ENCODE measurements at places on chromosomes 6 and 20. TPM values are rescaled to one million over a fixed set of nuclear protein-coding genes. Genes with fewer than 3 reads are reported as not detected.

Gene SLC26A8
- total RNA-seq: 0.09 TPM

Gene ID1
- total RNA-seq: 117 TPM

Gene TXLNB
- total RNA-seq: 0.17 TPM

Gene ZSCAN23
- 0.65 TPM for total RNA-seq

Gene MACROD2
- total RNA-seq: 10.5 TPM

Gene CRISP2
- total RNA-seq: 0.28 TPM

Gene TBX18
- 0.59 TPM for total RNA-seq

Gene NRSN1
- total RNA-seq: not detected

Gene SLC32A1
- total RNA-seq: not detected

Gene CPNE5
- total RNA-seq: 0.42 TPM

Gene AIF1
- 46.8 TPM for total RNA-seq

Gene ALDH8A1
- total RNA-seq: 73.0 TPM

Gene GPX6
- total RNA-seq: not detected

Gene SCUBE3
- total RNA-seq: 0.08 TPM

Gene NT5DC1
- total RNA-seq: 10.4 TPM

Gene BTN1A1
- not detected for total RNA-seq

Gene HEY2
- 1.4 TPM for total RNA-seq

Gene ZFAND3
- total RNA-seq: 28.4 TPM

Gene UBD
- 35.1 TPM for total RNA-seq

Gene CCDC170
- 0.59 TPM for total RNA-seq

Gene SIRPD
- 1.1 TPM for total RNA-seq

Gene TRIM15
- total RNA-seq: 2.2 TPM

Gene GPX5
- not detected for total RNA-seq

Gene RUNX2
- 1.1 TPM for total RNA-seq

Gene RHAG
- not detected for total RNA-seq

Gene GPRC6A
- total RNA-seq: not detected

Gene SLC35F1
- total RNA-seq: 0.08 TPM

Gene HLA-DRA
- total RNA-seq: 82.1 TPM

Gene FHL5
- 0.33 TPM for total RNA-seq

Gene NRN1
- total RNA-seq: 1.6 TPM

Gene TNNC2
- not detected for total RNA-seq

Gene SNTA1
- total RNA-seq: 3.8 TPM

Gene ULBP1
- total RNA-seq: 0.05 TPM

Gene MICA
- total RNA-seq: 9.1 TPM

Gene KIFC1
- total RNA-seq: 30.0 TPM

Gene SLC22A2
- total RNA-seq: not detected

Gene BPIFA1
- not detected for total RNA-seq

Gene CDH4
- total RNA-seq: 0.25 TPM

Gene RBBP8NL
- 0.14 TPM for total RNA-seq

Gene BMP5
- total RNA-seq: 0.92 TPM

Gene ADAT2
- 2.4 TPM for total RNA-seq

Gene PPP1R14C
- total RNA-seq: 0.05 TPM

Gene SCAND1
- 39.7 TPM for total RNA-seq

Gene C6orf15
- not detected for total RNA-seq

Gene GTSF1L
- not detected for total RNA-seq

Gene CCN5
- total RNA-seq: 1.2 TPM

Gene SYCP2
- total RNA-seq: 0.42 TPM

Gene CFB
- total RNA-seq: 3,272 TPM

Gene THBD
- total RNA-seq: 6.6 TPM

Gene KIZ
- 9.5 TPM for total RNA-seq

Gene CD40
- total RNA-seq: 6.4 TPM

Gene GATA5
- total RNA-seq: 0.25 TPM

Gene WFDC5
- not detected for total RNA-seq

Gene CHD6
- 23.4 TPM for total RNA-seq
